ENCODE measurements at places on chromosomes 1 and 21.

GRCh38 chr1:210828996-210829596, 304.9 kb downstream of the KCNH1 start:
- DNase-seq: no peak

DNA sequence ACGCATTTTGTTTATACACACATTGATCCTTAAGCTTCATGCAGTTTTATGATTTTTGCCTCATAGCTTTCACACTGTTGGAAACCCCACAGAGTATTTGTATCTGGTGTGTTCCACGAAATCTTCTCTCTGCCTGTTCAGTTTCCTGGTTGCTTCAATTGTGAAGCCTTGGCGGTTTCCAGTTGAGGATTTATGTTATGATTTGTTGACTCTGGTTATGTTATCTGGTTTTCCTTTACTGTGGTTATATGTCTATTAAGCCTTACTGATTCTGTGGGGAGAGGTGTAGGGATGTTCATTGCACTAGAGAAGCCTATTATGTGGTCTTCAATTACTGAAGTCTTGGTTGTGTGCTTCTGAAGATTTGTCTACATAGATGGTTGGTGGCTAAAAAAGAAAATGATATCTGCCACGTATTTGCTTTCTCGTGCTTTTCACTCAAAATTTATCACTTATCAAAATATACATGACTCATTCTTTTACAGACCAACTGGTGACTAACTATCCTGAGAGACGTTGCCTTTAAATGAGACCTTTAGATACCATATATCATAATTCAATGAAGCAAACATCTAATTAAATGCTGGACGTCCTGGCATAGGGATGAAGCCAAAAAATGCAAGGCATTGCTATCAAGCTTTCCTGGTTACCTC, 488.0 kb upstream of the B3GALT2 start:
- no peak for DNase-seq

- DNase-seq: no peak
Measured at GRCh38 chr1:36740446-36740845, 257.7 kb upstream of the CSF3R start.

- peak; percentile 68 for DNase-seq
Measured at GRCh38 chr1:83996621-83997020, 2.3 kb downstream of the TTLL7 start.

DNA sequence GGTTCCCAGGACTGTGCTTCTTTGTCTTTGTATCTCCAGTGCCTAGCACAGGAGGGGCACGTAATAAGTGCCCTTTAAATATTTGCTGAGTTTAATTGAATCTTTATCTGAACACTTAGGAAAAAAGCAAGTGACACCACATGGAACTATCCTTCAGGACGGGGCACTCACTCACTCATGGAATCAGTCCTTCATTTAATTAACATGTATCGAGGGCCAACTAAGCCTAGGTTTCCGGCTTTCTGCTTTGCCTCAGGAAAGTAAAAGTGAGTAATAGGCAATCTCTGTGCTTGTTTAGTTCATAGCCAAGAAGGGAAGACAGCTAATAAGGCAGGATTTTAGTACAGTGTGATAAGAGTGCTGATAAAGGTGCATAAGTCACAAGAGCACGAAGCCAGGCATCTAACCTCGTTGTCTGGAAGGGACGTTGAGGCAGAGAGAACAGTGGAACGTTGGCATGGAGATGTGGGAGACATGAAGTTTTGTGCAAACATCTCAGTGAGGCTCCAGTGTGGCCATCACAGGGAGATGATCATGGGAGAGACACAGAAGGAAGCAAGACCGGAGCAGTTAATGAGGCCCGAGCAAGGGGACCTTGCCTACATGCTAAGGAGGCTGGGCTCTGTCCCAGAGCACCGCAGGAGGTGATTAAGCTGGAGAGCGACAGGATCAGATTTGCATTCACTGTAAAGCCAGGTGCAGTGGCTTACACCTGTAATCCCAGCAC, 54.1 kb upstream of the TRIM67 start:
- DNase-seq: no peak

- no peak for DNase-seq
Measured at GRCh38 chr1:177864538-177865305, 105.1 kb downstream of the SEC16B start.

- DNase-seq: no peak
Measured at GRCh38 chr1:33713058-33713877, 150.6 kb upstream of the HMGB4 start.

DNA sequence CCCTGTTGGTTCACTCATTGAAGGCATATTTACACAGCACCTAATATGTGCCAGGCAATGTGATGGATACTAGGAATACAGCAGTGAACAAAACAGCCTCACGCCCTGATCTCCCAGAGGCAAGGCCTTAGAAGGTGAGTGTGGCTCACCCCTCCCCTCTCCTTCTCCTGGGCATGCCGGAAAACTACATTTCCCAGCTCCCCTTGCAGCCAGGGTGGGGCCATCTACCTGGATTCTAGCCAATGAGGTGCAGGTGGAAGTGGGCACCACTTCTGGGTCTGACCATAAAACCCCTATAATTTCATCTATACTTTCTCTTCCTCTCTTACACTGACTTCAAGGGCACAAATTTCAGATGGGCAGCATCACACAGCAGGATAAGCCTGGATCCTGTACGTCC, 63.8 kb downstream of the FBXO2 start:
- no peak for DNase-seq

GRCh38 chr1:91673613-91674012, 173.0 kb downstream of the CDC7 start:
- peak; percentile 49 for DNase-seq

GRCh38 chr21:21384977-21385376, 386.8 kb downstream of the NCAM2 start:
- DNase-seq: no peak
